ENCODE measurements at places on chromosomes 3 and 15. TPM values are rescaled to one million over a fixed set of nuclear protein-coding genes. Genes with fewer than 3 reads are reported as not detected.

DNA sequence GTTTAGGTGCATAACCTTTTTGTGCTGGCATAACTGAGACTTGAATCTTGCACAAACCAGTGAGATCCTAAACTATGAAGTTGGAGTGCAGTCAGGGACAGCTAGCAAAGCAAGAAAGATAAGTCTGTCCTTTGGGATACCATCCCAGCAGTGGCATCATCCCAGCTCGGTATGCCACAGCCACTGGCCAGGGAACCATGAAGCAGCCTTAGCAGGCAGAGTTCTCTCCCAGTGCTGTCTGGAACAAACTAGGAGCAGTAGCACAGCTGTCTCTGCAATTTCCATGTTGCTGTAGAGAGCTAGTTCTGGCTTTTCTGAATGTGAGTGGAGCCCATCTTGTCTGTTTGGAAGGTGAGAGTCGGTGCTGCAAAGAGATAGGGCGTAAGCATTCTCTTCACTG lies 130.3 kb downstream of the DTWD1 start:
- no peaks in the 10 kb centered on the region for H3K36me3 ChIP-seq
- H3K4me3 ChIP-seq, result no peak overlapping the region
- H3K27me3 ChIP-seq, result no peaks in the 10 kb centered on the region

GRCh38 chr15:82158811-82159210 lies 103.7 kb downstream of the EFL1 start:
- DNase-seq, result no peak
- no peaks in the 10 kb centered on the region for H3K4me1 ChIP-seq
- H3K4me3 ChIP-seq, result no peak overlapping the region
- no peaks in the 10 kb centered on the region for H3K36me3 ChIP-seq

- no peaks in the 10 kb centered on the region for H3K4me1 ChIP-seq
- DNase-seq, result no peak
- no peaks in the 10 kb centered on the region for H3K27me3 ChIP-seq
- H3K36me3 ChIP-seq, result no peaks in the 10 kb centered on the region
Observed at GRCh38 chr15:25246641-25247406, 192.0 kb downstream of the UBE3A start.

DNA sequence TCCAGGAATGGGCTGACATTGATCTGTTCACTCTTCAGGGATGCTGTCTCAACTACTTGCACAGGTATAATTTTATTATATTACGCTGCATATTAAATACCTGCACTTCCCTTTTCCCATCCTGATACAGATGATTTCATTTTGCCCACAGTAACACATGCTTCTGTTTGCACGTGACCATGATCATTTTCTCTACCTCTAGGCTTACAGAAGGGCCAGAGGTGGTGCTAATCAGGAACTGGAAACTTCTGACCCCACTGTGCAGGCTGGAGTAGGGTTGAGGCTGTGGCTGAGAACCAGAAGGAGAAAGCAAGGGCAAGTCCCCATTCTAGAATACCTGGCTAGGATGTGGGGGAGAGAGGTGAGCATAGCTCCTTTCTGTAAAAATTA lies 304.8 kb downstream of the PTPRG start:
- H3K27me3 ChIP-seq, result no peaks in the 10 kb centered on the region
- no peaks in the 10 kb centered on the region for H3K36me3 ChIP-seq
- H3K4me3 ChIP-seq, result no peak overlapping the region

- DNase-seq, result no peak
- H3K4me1 ChIP-seq, result no peaks in the 10 kb centered on the region
- H3K27ac ChIP-seq, result no peak overlapping the region
- H3K4me3 ChIP-seq, result no peak overlapping the region
Observed at GRCh38 chr15:68450192-68450591, 18.2 kb upstream of the ITGA11 start.

GRCh38 chr3:28777806-28778475 lies 429.3 kb upstream of the AZI2 start:
- H3K27me3 ChIP-seq, result no peaks in the 10 kb centered on the region
- no peak overlapping the region for H3K27ac ChIP-seq
- no peak for DNase-seq
- no peak overlapping the region for H3K4me3 ChIP-seq
- H3K36me3 ChIP-seq, result no peaks in the 10 kb centered on the region

DNA sequence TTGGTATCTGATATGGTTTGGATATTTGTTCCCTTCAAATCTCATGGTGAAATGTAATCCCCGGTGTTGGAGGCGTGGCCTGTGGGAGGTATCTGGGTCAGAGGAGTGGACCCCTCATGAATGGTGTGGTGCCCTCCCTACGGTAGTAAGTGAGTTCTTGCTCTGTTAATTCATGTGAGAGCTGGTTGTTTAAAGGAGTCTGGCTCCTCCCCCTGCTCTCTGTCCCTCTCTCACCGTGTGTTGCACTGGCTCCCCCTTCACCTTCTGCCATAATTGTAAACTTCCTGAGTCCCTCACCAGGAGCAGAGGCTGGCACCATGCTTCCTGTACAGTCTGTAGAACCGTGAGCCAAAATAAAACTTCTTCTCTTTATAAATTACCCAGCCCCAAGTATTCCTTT lies 246.9 kb upstream of the AGTR1 start:
- no peak overlapping the region for H3K4me3 ChIP-seq
- no peak for DNase-seq
- no peaks in the 10 kb centered on the region for H3K4me1 ChIP-seq
- no peaks in the 10 kb centered on the region for H3K36me3 ChIP-seq

DNA sequence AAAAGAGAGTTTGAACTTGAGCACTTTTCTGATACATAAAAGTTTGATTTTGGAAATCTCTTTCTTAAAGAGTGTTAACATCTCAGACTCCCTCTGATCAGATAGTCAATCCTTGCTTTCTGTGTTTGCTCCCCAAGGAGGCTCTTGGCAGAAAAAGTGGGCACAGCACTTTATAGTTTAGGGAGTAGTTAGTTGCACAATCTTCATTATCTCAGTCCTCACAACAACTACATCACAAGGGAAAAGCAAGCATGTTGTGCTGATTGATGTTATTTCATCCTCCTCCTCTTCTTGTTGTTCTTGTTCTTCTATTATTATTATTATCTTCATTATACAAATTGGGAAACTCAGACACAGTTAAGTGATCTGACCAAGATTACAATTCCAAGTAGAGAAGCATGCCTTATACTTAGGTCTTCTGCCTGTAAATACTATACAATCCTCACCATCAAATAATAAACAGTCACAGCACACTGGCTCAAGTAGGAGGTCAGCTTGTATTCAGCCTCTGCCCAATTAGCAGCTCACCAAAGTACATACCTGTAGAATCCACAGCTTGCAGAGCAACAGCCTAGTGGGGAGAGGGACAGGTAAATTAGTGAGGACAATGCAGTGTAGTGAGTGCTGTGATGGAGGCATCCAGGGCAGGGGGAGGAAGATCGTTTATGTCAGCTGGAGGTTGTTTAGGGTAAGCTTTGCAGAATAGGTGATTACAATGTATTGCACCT lies 304.1 kb upstream of the MME start:
- H3K27ac ChIP-seq, result no peak overlapping the region
- no peaks in the 10 kb centered on the region for H3K4me1 ChIP-seq
- no peaks in the 10 kb centered on the region for H3K27me3 ChIP-seq
- H3K4me3 ChIP-seq, result no peak overlapping the region
- H3K36me3 ChIP-seq, result no peaks in the 10 kb centered on the region

GRCh38 chr3:126056681-126057500 lies 27.0 kb downstream of the SLC41A3 start:
- H3K36me3 ChIP-seq, result no peaks in the 10 kb centered on the region
- no peak overlapping the region for H3K27ac ChIP-seq
- no peaks in the 10 kb centered on the region for H3K27me3 ChIP-seq
- no peaks in the 10 kb centered on the region for H3K4me1 ChIP-seq

- H3K27me3 ChIP-seq, result no peaks in the 10 kb centered on the region
- H3K4me1 ChIP-seq, result no peaks in the 10 kb centered on the region
- no peak for DNase-seq
- H3K4me3 ChIP-seq, result no peak overlapping the region
- no peak overlapping the region for H3K27ac ChIP-seq
- no peaks in the 10 kb centered on the region for H3K36me3 ChIP-seq
Observed at GRCh38 chr15:33543957-33544356, 233.2 kb downstream of the RYR3 start.

DNA sequence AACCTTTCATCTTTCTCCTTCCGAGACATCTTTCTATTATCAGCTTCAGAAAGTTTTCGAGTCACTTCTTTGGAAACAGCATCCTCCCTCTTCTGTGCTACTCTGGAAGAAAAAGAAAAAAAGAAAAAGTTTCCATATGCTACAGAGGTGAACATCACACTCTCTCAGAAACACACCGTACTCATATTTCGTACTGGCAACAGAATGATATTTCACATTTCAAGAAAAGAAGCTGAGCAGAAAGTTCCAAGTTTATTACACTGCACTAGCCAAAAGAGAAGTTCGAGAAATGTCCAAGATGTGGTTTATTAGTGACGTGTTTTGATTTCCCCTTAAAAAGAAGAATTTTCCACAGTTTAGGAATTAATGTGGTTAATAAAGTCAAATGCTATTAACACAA lies 6.0 kb downstream of the SSR3 start:
- DNase-seq, result no peak
- H3K4me3 ChIP-seq, result no peak overlapping the region
- no peaks in the 10 kb centered on the region for H3K27me3 ChIP-seq
- H3K36me3 ChIP-seq, result peaks cover 69% of the 10 kb centered on the region
- no peak overlapping the region for H3K27ac ChIP-seq

DNA sequence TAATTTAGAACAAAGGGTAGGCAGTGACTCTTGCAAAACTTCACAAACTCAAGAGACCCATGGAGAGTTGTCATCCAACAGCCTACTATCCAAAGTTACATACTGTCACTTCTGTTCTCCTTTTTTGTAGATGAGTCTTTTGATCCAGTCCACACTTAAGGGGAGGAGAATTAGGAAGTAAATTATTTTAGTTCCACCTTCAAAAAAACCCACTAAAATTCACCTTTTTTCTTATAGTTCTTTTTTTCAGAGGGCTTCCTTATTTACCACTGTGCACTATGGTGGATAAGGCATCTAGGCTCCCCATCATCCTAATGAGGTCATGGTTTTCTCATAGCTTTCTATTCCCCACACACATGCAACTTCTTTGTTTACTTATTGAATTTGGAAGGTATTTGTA lies 8.6 kb upstream of the TCAIM start:
- no peaks in the 10 kb centered on the region for H3K27me3 ChIP-seq
- H3K4me3 ChIP-seq, result no peak overlapping the region
- no peak for DNase-seq

GRCh38 chr3:179071027-179071322 lies 634 bp downstream of the ZMAT3 start:
- peak overlapping the region; percentile 92 for H3K4me3 ChIP-seq
- H3K36me3 ChIP-seq, result peaks cover 5% of the 10 kb centered on the region
- H3K4me1 ChIP-seq, result peaks cover 12% of the 10 kb centered on the region
- H3K27ac ChIP-seq, result peak overlapping the region; percentile 84

DNA sequence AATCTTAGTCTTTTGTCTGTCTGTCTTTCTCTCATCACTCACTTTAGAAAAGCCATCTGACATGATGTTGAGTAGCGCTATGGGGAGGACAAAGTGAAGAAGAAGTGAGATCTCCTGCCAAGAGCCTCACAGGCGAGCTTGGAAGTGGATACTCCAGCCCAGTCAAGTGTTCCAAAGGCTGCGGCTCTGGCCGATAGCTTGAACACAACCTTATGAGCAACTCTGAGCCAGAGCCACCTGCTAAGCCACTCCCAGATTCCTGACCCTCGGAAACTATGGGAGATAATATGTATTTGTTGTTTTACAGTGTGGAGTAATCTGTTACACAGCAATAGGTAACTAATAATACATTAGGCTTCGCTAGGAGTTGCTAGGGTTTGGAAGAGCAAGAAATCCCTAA lies 76.2 kb downstream of the MB21D2 start:
- no peak overlapping the region for H3K27ac ChIP-seq
- H3K27me3 ChIP-seq, result no peaks in the 10 kb centered on the region
- H3K36me3 ChIP-seq, result no peaks in the 10 kb centered on the region
- no peak overlapping the region for H3K4me3 ChIP-seq
- DNase-seq, result no peak

GRCh38 chr15:41746802-41747201 lies 27.5 kb upstream of the MAPKBP1 start:
- no peaks in the 10 kb centered on the region for H3K27me3 ChIP-seq
- H3K36me3 ChIP-seq, result peaks cover 7% of the 10 kb centered on the region
- H3K4me1 ChIP-seq, result no peaks in the 10 kb centered on the region
- no peak for DNase-seq

GRCh38 chr3:147030274-147030673 lies 376.1 kb downstream of the ZIC4 start:
- H3K27me3 ChIP-seq, result no peaks in the 10 kb centered on the region
- DNase-seq, result no peak
- H3K27ac ChIP-seq, result no peak overlapping the region
- no peaks in the 10 kb centered on the region for H3K4me1 ChIP-seq

DNA sequence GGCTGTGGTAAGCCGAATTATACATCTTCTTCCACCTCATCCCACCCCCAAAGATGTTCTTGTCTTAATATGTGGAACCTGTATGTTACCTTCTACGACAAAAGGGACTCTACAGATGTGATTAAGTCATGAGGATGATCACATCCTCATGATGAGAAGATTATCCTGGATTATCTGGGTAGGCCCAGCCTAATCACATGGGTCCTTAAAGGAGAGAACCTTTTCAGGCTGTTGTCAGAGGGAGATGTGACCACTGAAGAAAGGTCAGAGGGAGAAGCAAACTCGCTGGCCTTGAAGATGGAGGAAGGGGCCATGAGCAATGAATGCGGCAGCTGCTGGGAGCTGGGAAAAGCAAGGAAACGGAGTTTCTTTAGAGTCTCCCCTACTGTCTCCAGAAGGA lies 12.9 kb upstream of the SCG3 start:
- no peak overlapping the region for H3K4me3 ChIP-seq
- H3K4me1 ChIP-seq, result no peaks in the 10 kb centered on the region
- H3K36me3 ChIP-seq, result no peaks in the 10 kb centered on the region
- no peak for DNase-seq
- H3K27me3 ChIP-seq, result peaks cover 14% of the 10 kb centered on the region

- H3K4me3 ChIP-seq, result no peak overlapping the region
- DNase-seq, result no peak
- no peaks in the 10 kb centered on the region for H3K27me3 ChIP-seq
- H3K36me3 ChIP-seq, result no peaks in the 10 kb centered on the region
- H3K4me1 ChIP-seq, result no peaks in the 10 kb centered on the region
Observed at GRCh38 chr15:67979281-67979680, 74.8 kb upstream of the PIAS1 start.

GRCh38 chr3:14280326-14280725 lies 101.7 kb downstream of the LSM3 start:
- H3K36me3 ChIP-seq, result no peaks in the 10 kb centered on the region
- no peak overlapping the region for H3K4me3 ChIP-seq
- peaks cover 9% of the 10 kb centered on the region for H3K4me1 ChIP-seq
- no peaks in the 10 kb centered on the region for H3K27me3 ChIP-seq

The SLC12A1 gene
- not detected for total RNA-seq

The ENTPD3 gene
- total RNA-seq, result not detected

The DZIP3 gene
- 30.9 TPM for total RNA-seq

The CHRD gene
- 1.4 TPM for total RNA-seq

The GPR149 gene
- total RNA-seq, result not detected

The LPP gene
- total RNA-seq, result 90.0 TPM

The POPDC2 gene
- 0.15 TPM for total RNA-seq

The ATP10A gene
- 0.31 TPM for total RNA-seq

All from Panc1 (cell line).